ENCODE measurements at places on chromosomes 3 and 15. TPM values are rescaled to one million over a fixed set of nuclear protein-coding genes. Genes with fewer than 3 reads are reported as not detected.

Gene DNAH12
- total RNA-seq = 0.09 TPM

Gene FGF12
- total RNA-seq = 0.39 TPM

Gene PCOLCE2
- 23.6 TPM for total RNA-seq

Gene SIDT1
- total RNA-seq = 0.46 TPM

Gene GATM
- 3.2 TPM for total RNA-seq

Gene GASK1A
- total RNA-seq = not detected

Gene VILL
- 0.21 TPM for total RNA-seq

Gene ITIH1
- total RNA-seq = not detected

Gene C3orf33
- total RNA-seq = 6.2 TPM

Gene ROBO2
- not detected for total RNA-seq

Gene CPOX
- total RNA-seq = 21.0 TPM

Gene PARP15
- not detected for total RNA-seq

Gene MYO1E
- total RNA-seq = 313 TPM

Gene LIPH
- 5.1 TPM for total RNA-seq

Gene TLR9
- total RNA-seq = 0.02 TPM

Gene CKMT1A
- total RNA-seq = 2.8 TPM

Gene LRRC31
- total RNA-seq = not detected

Gene TTBK2
- total RNA-seq = 1.6 TPM

Gene CHST13
- 0.83 TPM for total RNA-seq

Gene ASB7
- 9.6 TPM for total RNA-seq

Gene CPNE9
- total RNA-seq = 0.30 TPM

Gene CCR9
- total RNA-seq = 0.03 TPM

Gene MRPL46
- 51.7 TPM for total RNA-seq

Gene CD200
- not detected for total RNA-seq

Gene ACKR4
- total RNA-seq = not detected

Gene SAMD7
- not detected for total RNA-seq

Gene NSUN3
- total RNA-seq = 6.1 TPM

Gene IQCF5
- total RNA-seq = not detected

Gene SCN11A
- not detected for total RNA-seq

Gene CP
- 5.7 TPM for total RNA-seq

Gene CAPN3
- 0.80 TPM for total RNA-seq

Gene ACTC1
- 0.16 TPM for total RNA-seq

Gene C3orf85
- total RNA-seq = not detected

Gene GMPS
- 70.8 TPM for total RNA-seq

Gene GPR27
- total RNA-seq = 3.0 TPM

Gene ANKUB1
- total RNA-seq = not detected

Gene PLS1
- 11.1 TPM for total RNA-seq

Gene SKOR1
- 0.05 TPM for total RNA-seq

Gene A4GNT
- total RNA-seq = not detected

Gene EIF5A2
- 10.8 TPM for total RNA-seq

Gene USP13
- 12.7 TPM for total RNA-seq

Gene CCDC51
- 28.0 TPM for total RNA-seq

Gene SNUPN
- 30.5 TPM for total RNA-seq

Gene CPLX3
- 0.06 TPM for total RNA-seq

Gene SUMF1
- total RNA-seq = 21.0 TPM

Gene RHO
- not detected for total RNA-seq

Gene UQCRC1
- total RNA-seq = 167 TPM

All from A549 treated with Hydrocortisone at 1 μM for 4 hours (cell line).